ENCODE measurements at places on chromosomes 6 and 20.

DNA sequence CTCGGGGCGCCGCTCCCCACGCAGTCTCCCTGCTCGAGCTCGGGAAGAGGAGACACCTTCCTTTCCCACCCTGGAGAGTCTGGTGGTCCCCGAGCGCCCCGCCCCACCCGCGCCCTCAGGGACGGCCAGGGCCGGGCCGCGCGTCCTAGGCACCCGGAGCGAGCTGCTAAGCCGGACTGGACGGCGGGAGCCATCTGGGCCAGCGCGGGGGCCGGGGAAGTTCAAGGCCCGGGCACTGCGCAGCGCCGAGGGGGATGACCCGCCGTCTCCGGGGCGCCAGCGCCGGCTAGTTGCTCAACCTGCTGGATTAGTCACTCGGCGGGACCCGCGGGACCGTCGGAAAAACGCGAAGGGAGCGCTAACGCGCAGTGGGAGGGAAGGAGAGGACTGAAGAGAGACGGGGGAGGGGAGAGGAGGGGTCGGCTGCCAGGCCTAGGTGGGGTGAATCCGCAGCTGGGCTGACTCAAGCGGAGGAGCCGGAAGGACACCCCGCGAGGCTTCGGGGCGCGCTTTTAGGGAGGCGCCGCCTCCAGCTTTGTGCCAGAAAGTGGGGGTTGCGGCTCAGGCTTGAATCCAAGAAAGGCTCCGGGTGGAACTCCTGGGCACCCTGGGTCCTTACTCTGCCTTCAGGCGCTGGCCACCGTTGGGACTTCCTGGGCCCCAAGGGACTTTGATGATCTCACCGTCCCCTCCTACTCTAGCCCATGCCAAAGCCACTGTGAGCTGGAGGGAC is 75.7 kb upstream of the FOXP4 start:
- DNase-seq = no peak

DNA sequence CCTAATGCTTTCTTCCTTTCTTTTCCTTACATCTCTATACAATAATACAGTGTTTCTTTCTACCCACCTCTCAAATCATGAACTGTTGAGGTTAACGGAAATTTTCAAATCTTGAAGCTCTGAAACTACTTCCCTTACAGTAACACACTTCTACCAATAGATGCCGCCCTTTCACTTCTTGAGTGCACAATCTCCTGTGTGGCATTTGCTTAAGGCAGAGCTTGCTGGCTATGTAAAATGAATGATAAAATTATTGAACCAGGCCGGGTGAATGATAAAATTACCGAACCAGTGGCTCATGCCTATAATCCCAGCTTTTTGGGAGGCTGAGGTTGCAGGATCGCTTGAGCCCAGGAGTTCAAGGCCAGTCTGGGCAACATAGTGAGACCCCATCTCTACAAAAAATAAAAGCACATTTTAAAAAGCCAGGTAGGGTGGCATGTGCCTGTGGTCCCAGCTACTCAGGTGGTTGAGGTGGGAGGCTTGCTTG is 56.8 kb downstream of the KCNS1 start:
- DNase-seq = no peak

GRCh38 chr6:134046054-134046453 is 6.4 kb downstream of the SLC2A12 start:
- no peak for DNase-seq

GRCh38 chr6:7262746-7263518 is 50.1 kb downstream of the SSR1 start:
- DNase-seq = no peak

GRCh38 chr20:21514553-21515251 is 838 bp upstream of the NKX2-2 start:
- DNase-seq = no peak

DNA sequence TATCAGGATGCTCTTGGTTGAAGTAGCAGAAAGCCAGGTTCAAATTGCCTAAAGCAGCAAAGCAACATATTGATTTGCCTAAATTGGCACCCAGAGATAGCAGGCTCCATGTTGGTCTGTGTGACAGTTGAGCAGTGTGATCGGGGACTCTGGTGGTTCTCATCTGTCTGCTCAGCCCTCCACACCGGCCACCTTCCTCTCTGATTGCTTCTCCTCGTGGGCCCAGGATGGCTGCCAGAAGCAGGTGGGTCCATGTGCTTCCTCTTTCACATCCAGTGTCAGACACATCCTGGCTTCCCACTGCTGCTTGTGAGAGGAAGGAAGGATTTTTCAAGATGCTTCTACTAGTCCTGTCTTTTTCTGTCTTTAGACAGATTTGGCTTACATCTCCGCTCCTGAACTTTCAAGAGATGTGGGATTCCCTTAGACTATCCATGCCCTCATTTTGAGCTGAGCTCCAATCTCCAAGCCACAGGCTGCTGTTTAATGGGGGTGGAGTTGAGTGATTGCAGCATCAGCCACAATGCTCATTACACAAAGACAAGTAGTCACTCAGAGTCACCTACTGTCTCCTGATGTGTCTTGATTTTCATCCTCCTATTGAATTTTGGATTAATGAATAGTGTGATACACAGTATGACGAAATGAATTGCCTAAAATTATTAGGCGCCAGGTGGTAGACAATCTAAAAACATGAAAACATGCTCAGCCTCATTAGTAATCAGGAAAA is 122.2 kb downstream of the ZDHHC14 start:
- no peak for DNase-seq

- no peak for DNase-seq
Observed at GRCh38 chr20:51327251-51327841, 215.2 kb downstream of the NFATC2 start.

GRCh38 chr6:3850451-3851203 is 1.5 kb downstream of the FAM50B start:
- DNase-seq = no peak

DNA sequence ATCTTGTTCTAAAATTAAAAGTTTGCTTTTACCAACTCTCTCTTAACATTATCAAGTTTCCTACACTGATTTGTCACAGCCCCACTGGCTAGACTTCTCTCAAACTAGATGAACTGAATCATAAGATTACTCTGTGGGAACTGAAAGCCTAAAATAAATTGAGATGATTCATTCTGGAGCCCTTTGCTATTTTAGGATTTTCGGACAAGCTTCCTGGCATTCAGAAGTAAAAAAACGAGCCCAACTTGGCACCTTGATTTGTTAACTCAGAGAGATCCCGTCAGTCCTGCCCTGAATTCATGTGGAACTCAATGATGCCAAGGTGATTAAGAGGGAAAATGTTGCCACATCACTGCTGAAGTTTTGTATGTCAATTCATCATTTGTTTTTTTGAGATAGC is 122.0 kb upstream of the NRSN1 start:
- DNase-seq = no peak

DNA sequence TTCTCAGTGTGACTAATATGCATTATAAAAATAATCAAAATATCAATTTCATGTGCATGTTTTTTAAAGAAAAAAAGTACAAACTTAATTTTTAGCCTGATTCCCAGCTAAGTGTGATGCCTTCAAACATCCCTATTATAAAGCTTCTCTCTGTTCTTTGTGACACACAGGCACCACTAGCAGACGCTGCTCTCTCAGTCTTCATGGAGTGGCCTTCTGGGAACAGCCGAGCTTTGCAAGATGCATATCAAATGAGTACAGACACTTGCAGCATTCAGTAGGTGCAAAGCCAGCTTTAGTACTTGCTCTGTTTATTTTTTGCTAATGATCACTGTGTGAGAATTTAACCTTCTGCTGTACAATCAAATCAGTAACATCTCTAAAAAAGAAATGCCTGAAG is 340.0 kb downstream of the ADGRB3 start:
- DNase-seq = no peak

DNA sequence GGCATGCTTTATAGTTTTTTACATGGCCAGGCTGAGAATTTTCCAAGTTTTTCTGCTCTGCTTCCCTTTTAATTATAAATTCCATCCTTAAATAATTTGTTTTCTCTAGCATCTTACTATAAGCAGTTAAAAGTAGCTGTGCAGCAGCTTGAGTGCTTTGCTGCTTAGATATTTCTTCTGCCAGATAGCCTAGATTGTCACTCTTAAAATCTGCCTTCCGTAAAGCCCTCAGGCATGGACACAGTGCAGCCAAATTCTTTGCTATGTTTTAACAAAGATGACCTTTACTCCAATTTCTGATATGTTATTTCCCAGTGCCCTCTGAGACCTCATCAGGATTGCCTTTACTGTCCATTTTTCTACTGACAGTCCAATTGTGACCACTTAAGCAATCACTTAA is 92.6 kb upstream of the SGK1 start:
- DNase-seq = no peak

DNA sequence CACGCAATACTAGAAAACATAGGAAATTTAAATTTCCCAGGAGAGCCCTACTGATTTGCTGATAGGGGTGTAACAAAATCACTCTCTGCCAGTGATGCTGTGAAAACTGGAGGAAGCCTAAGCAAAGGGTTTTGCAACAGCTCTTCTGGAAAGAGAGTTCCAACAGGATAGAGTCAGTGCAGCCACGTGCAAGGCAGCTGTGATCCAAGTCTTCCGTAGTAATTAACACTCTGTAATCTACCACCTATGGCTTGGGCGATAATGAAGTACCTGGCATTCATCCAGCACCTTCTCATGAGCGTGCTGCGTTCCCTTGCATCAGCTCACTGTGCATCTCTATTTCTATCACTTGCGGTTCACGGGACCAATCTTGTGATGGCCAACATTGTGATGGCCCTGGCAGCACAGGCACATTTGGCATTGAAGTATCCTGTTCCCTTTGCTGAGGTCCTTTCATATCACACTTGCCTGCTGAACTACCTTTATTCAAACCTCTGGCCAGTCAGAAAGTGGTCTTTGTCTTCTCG is 48.2 kb downstream of the IRF4 start:
- no peak for DNase-seq

DNA sequence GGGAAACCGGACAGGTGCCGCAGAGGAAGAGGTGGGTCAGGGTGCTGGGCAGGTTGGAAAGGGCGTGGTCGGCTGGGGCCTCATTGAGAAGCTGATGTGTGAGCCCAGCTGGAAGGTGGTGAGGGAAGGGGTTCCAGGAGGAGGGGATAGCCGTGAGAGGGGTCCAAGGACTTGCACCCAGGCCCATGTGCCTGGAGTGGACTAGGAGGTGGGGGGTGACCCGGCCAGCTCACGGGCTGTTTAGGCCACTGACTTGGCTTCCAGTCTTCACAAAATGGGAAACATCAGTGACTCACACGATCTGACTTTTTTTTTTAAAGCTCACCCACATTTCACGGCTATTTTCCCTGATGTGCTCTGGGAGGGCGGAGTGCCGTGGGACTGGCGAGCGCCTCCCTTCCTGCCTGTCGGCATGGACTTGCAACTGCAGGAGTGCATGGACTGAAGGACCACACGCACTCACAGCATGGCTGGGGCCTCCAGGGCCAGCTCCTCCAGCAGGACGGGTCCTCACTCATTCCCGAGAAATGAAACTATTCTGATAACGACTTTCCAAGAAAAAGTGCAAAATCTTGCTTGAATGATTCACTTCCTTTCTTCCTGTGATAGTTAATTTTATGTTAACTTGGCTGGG is 13.5 kb upstream of the PDE10A start:
- DNase-seq = no peak

- DNase-seq = no peak
Observed at GRCh38 chr6:38794682-38795081, 79.6 kb downstream of the DNAH8 start.

DNA sequence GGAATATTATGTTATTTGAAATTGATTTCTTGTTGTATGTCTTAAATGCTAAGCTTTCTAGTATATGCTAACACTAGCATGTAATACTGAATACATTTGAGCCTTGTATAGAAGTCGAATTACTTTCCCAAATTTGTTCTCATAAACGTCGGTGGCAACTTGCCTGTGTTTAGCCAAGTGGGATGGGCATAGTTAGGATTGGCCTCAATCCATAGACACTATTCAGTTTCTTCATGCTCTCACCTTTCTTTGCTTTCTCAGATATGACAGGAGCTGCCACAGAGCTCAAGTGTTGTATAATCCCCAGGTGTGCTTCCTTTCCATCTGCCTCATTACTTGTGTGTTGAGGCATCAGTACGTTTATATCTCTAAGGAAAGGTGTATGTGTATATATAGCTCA is 19.3 kb downstream of the ZNF334 start:
- DNase-seq = no peak

DNA sequence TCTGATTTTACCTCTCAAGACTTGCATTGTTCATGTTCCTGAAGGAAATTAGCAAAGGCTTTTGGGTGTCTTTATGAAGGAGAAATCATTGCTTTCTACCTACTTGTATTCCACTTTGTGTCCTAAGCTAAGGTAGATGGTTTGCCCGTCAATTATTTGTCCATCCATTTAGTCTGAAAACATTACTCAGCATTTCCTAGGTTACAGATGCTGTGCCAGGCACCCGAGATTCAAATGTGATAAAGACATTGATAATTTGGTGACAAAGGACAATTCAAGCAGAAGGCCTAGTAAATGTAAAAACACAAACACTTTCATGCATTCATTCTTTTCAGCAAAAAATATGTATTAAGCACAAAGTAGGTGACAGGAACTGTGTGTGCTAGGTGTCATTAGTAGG is 251.1 kb downstream of the FARS2 start:
- no peak for DNase-seq

DNA sequence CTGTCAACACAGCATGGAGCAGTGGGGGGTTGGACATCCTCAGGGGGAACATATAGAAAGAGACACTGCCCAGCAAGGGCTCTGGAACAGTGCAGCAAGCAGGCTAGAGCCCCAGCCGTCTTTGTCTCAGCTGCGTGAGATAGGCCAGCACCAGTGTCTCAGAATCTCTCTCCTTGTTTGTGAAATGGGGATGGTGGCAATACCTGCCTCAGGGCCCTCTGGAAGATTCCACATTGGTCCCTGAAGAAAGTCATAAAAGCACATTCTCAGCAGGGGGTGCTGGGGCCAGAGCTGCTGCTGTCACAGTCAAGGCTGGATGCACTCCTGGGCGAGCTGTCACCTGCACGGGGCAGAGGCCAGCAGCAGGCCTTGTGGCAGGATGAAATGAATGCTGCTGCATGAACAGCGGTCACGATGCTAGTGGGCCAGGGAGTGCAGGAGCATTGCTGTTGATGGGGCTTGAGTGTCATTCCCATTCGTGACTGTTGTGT is 121.7 kb downstream of the SYCP2 start:
- DNase-seq = no peak

DNA sequence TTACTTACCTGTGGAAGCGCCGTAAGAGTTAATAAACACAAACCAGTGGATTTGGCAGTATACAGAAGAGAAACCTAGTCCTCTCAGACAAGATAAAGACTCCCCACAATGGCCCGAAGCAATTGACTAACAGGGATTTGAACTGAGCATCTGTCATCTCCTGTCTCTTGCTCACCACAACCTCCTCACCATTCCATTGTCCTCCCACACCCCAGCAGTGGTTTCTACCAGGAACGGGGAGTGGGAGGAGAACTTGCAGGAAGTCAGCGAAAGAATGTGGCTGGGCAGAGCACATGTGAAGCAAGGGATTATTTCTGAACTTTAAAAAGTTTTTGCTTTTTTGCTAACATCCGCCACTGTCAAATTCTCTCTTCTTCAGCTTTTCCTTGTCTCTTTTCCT is 24.6 kb upstream of the TAAR1 start:
- DNase-seq = no peak

GRCh38 chr6:131379948-131380347 is 193.1 kb upstream of the ARG1 start:
- DNase-seq = no peak

DNA sequence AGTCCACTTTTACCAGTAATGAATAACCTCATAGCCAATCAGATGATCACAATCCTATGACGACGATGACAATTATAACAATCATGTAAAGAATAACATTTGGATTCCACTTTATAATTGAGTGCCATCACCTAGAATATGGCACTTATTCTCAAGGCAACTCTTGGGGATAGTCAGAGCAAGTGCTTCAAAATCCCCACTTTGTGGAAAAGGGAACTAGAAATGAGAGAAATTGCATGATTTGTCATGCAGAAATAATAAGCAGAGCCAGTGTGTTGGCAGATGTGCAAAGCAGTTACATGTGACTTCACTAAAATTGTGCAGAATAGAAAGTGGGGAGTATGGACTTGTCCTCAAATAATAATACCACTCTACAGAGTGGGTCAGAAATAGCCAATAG is 41.3 kb downstream of the FRK start:
- DNase-seq = no peak

Data from activated T-helper 1 cell treated with anti-CD3 and anti-CD28 coated beads, Interleukin-2, amount 50 U/mL, for 16 hours (primary cell).